SK-N-MC (cell line): ENCODE measurements at places on chromosomes 4 and X.
A peak's percentile ranks its signal among the peaks of the same experiment; 100 is the strongest.

DNA sequence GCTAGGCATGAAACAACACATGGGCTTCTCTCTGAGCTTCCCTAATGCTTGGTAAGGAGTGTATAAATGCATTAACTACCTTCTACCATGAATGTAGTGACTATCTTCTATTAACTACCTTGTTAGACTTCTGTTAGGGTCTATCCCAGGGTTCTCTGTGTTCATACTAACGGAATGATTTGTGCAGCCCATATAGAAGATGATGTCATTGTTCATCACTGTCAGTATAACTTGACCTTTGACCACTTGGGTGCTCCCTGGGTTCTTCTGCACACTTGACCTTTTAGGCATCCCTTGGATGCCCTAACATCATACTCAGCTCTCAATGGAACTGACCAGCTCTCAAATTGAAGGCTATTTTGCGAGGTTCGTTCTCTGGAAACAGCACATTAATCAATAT is 30.8 kb upstream of the CT47C1 start:
- DNase-seq: no peak

GRCh38 chr4:633406-633805 is 8.0 kb downstream of the PDE6B start:
- DNase-seq: no peak

GRCh38 chr4:118086344-118086743 is 52.1 kb downstream of the NDST3 start:
- no peak for DNase-seq

DNA sequence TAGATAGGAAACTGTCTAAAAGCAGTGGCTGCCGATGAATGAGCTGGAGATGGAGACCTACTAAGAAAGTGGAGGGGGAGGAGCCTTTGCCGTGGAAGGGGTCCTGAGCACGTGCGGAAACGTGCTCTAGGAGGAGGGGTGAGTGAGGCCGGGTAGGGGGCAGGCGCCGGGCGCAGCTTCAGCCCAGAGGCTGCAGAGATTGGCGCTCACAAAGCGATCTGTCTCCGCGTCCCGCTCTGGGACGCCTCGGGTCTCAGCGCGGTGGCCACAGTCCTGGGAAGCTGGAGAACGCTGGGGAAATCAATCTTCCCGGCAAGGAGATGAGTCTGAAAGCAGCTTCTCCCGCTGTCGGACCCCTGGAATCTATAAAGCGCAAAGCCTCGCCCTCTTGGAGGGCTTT is 444 bp upstream of the ARHGAP6 start:
- no peak for DNase-seq

DNA sequence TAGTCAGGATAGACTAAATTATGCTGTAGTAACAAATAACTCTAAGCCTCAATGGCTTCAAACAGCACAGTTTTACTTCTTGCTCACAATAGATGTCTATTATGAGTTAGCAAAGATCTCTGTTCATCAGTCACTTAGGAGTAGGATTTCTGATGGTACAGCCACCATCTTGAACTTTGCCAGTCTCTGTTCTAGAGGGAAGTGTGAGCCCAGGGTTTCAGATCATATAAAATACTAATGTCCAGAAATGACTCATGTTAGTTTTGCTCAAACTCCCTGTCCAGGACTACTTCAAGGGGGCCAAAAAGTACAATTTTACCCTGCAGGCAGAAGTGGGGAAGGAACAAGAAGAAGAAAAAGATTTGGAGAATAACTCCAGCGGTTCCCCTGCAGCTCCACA is 77.1 kb upstream of the LSM6 start:
- DNase-seq: no peak

GRCh38 chr4:169201222-169202144 is 69.3 kb downstream of the SH3RF1 start:
- peak; percentile 39 for DNase-seq

DNA sequence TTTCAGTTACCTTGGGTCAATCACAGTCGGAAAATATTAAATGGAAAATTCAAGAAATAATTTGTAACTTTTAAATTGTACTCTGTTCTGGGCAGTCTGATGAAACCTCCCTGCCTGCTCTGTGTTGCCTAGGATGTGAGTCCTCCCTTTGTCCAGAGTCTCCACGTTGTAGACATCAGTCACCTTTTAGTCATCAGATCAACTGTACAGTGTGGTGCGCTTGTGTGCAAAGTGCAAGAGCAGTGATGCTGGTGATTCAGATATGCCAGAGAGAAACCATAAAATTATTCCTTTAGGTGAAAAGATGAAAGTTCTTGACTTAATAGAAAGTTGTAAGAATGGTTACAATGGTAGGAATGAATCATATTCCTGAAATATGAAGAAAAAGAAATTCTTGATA is 1.4 kb downstream of the SPATA4 start:
- DNase-seq: no peak

DNA sequence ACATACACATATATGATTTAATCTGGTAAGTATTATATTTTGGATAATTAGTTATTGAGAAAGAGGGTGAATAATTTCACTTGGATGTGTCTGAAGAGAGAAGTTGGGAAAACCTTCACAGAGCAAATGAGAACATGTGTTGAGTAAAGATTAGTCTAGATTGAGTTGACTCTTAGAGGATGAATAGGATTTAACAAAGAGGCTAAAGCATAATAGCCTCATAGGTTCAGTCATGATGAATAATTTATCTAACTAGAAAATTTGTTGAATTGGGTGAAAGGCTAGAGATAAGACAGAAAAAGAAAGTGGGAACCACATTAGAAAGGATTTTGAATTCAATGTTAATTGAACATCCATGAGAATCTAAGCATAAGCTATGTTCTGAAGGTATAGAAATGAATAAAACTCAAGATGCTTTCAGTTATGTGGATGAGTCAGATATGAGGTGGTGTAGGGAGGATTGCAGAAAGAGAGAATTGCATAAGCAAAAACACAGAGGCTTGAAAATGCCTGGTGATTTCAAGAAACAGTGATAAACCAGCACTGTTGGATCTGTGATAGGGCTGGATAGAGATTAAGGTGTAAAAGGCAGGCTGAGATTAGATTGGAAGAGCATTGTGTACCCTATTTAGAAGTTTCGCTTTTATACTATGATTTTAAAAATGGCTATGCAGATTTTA is 207.6 kb upstream of the NR3C2 start:
- no peak for DNase-seq

DNA sequence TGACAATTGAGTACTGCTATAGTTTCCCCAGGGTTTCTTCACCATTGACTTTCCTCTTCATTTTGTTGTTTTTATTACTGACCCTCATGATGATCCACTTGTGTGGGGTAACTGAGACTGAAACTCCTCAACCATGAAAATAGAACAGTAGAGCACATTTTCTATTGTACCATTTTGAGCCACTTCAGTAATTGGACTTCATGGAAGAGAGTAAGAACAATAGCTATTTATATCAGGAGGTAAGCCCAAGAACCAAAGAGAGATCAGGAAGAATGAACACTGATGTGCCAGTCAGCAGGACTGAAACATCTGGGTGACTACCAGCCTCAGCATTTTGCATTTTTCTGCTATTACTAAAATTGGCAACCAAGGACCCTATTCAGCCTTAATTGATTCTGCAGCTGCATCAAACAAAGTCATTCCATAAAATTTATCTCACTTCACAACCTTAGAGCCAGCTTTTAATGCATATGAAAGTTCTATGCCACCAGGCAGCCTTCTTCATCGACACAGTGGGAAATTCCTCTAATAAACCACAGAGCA is 151.4 kb downstream of the BANK1 start:
- DNase-seq: no peak

GRCh38 chrX:133783274-133783673 is 202.1 kb downstream of the GPC3 start:
- DNase-seq: no peak

DNA sequence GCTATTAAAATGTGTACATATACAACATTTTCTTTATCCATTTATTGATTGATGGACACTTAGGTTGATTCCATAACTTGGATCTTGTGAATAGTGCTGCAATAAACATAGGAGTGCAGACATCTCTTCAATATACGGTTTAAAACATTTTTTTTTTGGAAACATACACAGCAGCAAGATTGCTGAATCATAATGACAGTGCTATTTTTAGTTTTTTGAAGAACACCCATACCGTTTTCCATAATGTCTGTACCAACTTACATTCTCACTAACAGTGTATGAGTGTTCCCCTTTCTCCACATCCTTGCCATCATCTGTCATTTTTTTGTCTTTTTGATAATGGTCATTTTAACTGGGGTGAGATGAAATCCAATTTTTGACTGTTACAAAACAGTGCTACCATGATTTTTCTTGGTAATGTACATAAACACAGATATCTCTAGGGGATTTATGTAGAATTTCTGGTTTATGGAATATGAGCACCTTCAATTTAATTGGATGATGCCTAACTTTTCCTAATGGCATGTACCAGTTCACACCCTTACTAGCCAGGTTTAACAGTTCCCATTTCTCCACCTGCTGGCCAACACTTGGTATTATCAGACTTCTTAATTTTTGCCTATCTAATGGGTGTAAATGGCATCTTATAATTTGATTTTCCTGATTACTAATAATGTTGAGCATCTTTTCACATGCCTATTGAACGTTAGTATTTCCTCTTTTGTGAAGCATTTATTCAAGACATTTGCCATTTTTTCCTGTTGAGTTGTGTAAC is 21.0 kb upstream of the TMSB15B start:
- DNase-seq: no peak

GRCh38 chrX:109187473-109188168 is 294.3 kb downstream of the GUCY2F start:
- no peak for DNase-seq

GRCh38 chrX:11267425-11267824 is 25.8 kb upstream of the AMELX start:
- no peak for DNase-seq

DNA sequence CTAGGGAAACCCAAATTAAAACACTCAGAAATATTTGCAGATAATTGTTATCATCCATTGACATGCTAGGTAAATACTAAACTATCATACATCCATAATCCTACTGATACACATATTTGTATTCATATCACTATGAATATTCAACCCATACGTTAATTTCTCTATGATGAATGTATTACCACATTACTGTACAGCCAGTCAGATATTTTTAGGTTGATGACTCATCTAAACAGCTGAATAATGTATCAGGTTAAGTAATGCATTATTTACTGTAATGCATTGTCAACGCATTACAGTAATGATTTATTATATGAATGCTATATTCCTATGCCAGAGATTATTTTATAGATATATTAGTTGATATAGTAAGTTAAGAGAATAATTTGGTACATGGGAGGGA is 37.1 kb downstream of the VEGFC start:
- no peak for DNase-seq
